ENCODE measurements at places on chromosomes 5 and 9.

DNA sequence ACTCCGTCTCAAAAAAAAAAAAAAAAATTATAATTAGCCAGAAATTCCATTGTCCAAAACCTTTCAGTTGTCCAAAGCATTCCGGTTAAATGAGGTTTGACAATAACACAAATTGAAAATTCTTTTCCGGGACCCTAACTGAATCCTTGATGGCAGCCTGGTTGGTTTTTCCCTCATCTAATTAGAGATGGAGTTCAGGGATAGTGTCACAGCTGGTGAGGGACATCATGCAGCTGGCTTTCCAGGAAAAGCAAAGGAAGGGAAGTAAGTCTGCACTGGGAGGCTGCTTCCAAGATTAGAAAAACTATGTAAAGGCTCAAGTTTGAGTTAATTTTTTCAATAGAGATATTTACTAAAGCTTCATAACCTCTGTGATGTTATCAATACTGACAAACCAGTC lies 195.4 kb downstream of the ADAMTS12 start:
- DNase-seq = no peak

GRCh38 chr5:93599399-93600120 lies 16.5 kb downstream of the NR2F1 start:
- no peak for DNase-seq

DNA sequence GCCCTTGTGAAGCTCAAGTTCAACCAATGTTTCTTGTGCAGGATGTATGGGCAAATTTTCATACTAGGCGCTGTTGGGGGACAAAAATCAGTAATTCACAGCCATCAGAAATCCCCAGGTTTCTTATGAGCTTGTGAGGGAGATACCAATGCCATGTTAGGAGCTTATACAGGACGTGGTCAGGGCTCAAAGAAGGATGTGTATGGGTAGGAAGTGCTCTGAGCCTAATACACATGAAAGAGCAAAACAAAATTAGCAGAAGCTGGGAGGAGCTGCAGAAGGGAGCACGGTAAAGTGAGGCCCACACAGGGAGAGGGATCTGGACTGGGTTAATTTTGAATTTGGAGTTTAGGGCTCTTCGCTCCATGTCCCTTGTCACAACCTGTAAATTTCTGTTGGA lies 114.6 kb upstream of the MAP3K1 start:
- no peak for DNase-seq

DNA sequence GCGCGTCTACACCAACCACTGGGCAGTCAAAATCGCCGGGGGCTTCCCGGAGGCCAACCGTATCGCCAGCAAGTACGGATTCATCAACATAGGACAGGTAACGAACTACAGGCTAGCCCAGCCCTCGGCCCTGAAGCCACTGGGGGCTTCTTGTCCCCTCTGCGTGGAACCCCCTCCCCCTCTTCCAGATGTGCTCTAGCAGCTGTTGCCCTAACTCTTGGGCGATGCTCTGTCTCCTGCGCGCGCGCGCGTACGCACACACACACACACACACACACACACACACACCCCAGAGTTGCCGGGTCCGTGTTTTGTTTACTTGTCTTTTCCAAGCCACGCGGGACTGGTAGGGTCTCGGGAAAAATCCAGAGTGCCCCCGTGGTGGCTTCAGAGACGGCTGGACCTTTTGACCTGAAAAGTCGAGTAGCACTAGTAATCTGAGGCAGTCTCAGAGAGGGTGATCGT lies 836 bp downstream of the PCSK5 start:
- DNase-seq = no peak

DNA sequence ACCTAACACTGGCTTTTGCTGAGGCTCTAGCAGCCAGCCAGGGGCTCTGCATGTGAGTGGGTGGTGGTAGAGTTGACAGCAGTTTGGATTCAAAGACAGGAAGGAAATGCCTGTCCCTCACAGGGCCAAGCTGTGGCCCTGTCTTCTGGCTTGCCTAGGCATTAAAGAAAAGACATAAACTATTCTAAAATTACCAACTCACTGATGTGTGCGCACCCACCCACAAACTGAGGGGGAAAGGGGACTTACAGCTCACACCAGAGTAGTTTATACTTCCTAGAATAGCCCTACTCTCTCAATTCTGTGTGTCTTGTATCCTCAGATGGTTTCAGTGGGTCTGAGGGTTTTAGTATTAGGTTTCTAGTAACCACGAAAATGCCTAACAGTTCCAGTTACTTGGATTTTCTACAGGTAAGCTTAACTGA lies 18.3 kb upstream of the IL13 start:
- DNase-seq = no peak

- no peak for DNase-seq
These were observed 4.8 kb upstream of the ZNF366 start for GRCh38 chr5:72511774-72512592.

GRCh38 chr5:126351153-126351552 lies 72.1 kb upstream of the GRAMD2B start:
- DNase-seq = no peak

DNA sequence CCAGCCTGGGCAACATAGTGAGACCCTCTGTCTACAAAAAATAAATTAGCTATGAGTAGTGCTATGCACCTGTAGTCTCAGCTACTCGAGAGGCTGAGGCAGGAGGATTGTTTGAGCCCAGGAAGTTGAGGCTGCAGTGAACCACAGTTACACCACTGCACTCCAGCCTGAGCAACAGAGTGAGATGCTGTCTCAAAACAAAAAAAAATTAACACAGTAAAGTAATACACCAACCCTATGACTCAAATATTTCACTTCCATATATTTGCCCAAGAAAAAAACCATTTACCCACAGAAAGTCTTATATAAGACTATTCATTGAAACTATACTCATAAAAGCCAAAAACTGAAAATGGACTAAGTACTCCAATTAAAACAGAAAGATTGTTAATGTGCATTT lies 16.2 kb downstream of the SMIM23 start:
- DNase-seq = no peak

GRCh38 chr9:116149844-116150243 lies 3.7 kb upstream of the PAPPA start:
- DNase-seq = no peak

- DNase-seq = no peak
These were observed 19.8 kb downstream of the COL27A1 start for GRCh38 chr9:114174876-114175771.
